ENCODE measurements at places on chromosomes 3 and 15.
A peak's percentile ranks its signal among the peaks of the same experiment; 100 is the strongest.

DNA sequence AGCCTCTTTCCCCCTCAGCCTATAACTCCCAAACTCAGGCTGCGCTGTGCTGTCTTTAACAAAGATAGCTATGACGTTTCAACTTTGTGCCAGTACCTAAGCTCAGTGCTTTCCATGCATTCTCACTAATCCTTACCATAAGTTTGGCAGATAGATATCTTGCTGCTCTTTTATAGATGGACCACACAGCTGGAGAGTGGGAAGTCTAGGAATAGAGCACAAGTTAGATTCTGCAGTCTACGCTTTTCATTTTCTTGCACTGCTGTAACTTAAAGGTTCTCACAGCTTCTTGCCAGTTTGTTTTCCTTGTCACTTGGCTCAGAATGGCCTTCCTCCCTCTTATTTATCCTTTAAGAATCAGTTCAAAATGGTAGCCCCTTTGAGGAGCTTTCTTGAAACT, 468.8 kb downstream of the CNTN4 start:
- no peak for DNase-seq

DNA sequence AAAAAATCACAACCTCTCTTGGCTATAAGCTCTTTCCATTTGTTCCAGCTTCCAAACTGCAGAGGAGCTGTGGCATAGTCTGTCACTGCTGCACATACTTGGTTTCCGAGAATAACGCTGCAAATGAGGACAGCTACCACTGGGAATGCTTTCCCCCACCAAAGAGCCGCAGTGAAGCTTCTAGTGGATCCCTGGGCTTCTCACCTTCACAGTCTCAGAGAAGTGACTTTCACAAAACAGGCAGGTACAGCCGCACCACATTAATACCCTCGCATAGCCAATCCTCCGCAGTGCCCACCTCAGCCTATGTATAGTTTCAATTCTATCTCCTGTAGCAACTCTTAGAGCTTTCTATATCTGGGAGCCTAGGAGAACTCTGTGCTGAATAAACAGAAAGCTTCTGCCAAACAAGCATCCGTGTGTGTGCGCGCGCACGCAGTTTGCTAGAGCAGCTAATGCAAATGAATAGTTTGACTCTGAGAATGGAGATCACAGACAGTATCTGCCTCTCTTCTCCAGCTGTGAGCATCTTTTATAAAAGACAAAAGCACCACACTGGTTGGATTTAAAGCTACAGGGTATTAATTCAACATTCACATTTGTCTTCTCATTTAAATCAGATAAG, 81.9 kb upstream of the PLXND1 start:
- peak; percentile 87 for DNase-seq

- DNase-seq: no peak
These were observed 1.9 kb downstream of the SPTBN5 start for GRCh38 chr15:41891946-41892345.

DNA sequence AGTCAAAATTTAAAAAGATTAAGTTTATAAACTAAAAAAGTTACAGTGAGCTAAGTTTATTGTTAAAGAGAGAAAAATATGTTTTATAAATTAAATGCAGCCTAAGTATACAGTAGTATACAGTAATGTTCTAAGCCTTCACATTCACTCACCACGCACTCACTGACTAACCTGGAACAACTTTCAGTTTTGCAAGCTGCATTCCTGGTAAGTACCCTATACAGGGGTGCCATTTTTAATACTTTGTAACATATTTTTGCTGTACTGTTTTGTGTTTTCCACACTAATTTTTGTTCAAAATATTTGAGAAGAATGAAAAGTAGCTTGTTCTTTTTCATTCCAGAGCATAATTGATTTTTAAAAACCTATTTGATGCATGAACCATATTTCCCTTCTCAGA, 524.9 kb downstream of the RBMS3 start:
- DNase-seq: peak; percentile 35

GRCh38 chr3:12336099-12336498, 47.2 kb downstream of the PPARG start:
- peak; percentile 87 for DNase-seq

DNA sequence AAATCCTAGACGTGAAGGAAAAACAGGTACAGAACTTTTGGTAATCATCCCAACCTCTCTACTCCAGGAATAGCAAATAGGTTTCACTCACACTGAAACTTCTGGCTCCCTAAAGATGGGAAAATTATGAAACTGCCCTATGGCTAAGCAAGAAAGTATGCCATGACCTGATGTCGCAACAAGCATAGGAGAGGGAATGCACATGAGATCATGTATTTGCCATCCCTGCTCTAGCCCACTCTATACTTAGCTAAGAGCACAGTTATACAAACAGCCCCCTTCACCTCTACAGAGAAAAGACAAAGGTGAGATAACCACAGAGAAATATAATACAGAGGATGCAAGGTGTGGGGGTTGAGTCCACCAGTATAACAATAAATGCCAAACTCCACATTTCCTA, 102.7 kb downstream of the TBC1D5 start:
- DNase-seq: peak; percentile 89

- DNase-seq: no peak
These were observed 46.0 kb downstream of the PPCDC start for GRCh38 chr15:75069301-75069925.

GRCh38 chr3:160569894-160570652, 4.7 kb upstream of the KPNA4 start:
- no peak for DNase-seq

DNA sequence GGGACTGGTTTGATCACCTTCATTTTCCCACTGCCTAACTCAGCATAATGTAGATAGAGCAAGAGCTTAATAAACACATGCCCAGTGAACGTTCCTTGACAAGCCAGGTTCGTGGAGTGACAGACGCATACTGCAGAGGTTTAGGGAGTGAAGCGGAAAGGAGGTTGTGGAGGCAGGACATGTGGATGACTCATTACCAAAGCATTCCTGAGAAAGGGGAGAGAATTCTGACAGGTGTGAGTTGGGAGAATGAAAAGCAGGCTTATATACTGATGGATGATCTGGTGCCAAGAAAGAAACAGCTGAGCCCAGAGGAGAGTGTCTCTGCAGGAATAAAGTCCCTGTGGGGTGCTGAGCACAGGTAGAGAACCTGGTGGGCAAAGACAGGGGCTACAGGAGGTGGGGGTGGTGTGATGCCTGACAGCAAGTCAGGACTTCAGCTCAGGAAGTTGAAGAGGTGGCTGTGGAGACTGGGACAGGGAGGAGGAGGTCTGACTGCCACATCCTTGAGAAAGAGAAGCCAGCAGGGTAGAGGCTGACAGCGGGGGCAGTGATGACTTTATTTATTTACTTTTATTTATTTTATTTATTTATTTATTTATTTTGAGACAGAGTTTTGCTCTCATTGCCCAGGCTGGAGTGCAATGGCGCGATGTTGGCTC, 2.4 kb upstream of the RPL29 start:
- no peak for DNase-seq

DNA sequence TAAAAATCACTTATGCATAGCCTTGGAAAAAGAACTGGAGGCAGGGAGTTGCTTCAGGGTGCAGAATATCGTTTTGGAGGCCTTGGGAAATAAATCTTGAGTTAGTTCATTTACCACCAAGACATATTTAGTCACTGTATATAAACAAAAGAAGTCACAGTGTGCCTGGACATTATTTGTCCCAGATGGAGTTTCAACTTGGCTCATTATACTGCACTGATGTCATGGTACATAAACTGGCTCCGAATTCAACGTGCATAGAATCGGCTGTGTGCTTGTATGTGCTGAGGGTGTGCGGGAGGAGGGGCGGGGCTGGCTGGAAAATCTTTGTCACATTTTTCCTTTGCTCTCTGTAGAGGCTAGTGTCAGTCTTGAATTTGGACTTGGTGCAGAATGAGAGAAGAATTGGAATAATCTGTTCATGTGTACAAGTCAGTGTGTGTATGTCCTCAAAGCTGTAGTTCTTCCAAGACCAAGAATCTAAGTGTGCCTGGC, 86.6 kb downstream of the FNDC3B start:
- DNase-seq: peak; percentile 61

GRCh38 chr15:57772223-57772957, 65.9 kb downstream of the POLR2M start:
- peak; percentile 12 for DNase-seq

GRCh38 chr15:50543556-50543955, 2.9 kb downstream of the USP50 start:
- DNase-seq: peak; percentile 30

DNA sequence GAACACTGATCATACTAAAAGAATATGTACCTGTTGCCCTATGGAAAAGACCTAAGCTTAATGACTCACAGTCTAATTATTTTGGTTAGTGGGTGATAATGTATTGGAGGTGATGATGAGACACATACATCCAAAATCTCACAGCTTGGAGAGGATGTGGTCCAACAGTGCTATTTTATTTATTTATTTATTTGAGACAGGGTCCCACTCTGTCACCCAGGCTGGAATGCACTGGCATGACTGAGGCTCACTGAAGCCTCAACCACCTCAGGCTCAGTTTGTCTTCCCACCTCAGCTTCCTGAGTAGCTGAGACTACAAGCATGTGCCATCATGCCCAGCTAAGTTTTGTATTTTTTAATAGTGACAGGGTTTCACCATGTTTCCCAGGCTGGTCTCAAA, 35.0 kb downstream of the LPP start:
- no peak for DNase-seq

DNA sequence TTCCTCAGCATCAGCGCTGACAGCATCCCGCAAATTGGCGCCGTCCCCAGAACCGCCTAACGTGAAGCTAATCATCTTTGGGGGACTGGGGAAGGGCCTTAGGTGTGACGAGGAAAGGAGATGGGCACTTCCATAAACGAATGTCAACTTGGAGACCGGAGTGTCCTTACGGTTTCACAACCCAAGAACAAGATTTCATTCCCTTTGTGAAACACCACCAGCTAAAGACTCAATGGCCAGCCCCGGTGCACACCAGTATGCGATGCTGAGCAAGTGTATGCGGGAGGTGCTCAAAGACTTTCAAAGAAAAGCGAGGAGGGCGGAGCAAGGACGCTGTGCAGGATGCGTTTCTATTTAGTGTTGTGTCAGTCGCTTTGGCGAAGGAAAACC, 759 bp upstream of the TTBK2 start:
- peak; percentile 41 for DNase-seq

GRCh38 chr3:37308247-37308646, 133.9 kb upstream of the LRRFIP2 start:
- peak; percentile 63 for DNase-seq

GRCh38 chr3:5899014-5899761, 711.7 kb downstream of the EDEM1 start:
- no peak for DNase-seq

DNA sequence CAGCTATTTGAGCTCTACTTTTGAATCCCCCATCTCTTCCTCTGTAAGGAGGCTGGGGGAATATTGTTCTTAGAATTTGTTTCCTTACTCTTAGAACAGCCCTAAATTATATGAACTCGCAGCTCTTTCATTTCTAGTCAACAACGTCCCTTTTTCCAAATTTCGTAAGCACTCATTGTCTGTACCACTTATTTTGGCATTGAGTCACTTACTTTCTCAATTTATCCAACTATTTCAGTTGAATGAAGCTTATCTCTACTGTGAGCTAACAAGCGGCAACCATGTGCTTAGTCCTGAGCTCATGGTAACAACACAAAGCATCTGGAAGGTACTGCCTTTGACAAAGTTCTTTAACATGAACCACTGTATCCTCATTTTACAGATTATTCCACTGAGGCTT, 191.1 kb downstream of the GREM1 start:
- DNase-seq: peak; percentile 25

- DNase-seq: no peak
These were observed 4.6 kb downstream of the TADA3 start for GRCh38 chr3:9787714-9788113.

- no peak for DNase-seq
These were observed 236.0 kb downstream of the CACNA2D3 start for GRCh38 chr3:54358316-54358715.

GRCh38 chr3:149507491-149508324, 33.2 kb downstream of the TM4SF4 start:
- DNase-seq: peak; percentile 52

DNA sequence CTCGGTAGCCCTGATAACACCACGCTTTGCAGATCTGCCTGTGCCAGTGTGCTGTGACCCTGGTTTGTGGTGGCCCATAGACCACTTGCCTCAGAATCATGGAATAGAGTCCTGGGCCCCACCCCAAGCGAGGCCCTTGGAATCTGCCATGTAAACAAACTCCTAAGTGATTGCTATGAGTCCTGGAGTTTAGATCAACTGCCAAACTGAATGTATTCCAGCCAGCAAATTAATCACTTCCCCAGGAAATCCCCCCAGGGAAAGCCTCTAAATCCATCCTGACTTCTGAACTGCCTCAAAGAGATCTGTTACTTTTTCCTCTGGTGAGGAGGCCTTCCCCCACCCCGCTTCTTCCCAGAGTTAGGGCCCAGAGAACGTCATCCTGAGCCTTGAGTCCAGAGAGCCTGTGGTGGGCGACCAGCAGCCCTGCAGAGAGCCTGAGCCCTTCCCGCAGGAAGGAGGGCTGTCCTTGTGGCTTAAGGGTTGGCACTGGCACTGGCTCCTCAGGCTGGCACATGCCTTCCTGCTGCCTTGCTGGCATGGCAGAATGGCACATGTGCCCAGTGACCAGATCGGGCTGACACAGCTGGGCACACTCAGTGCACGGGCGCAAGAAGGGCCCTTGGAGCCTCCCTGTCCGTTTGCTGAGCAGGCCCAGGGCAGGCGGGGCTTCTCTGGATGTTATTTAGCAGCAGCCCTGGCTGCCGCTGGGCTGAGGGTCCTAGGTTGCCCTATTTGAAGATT, 50.6 kb upstream of the PLXNA1 start:
- DNase-seq: peak; percentile 35

All from choroid plexus epithelial cell (primary cell).